H4 (cell line): ENCODE measurements at places on chromosomes 2 and 18.

- DNase-seq: no peak
Observed at GRCh38 chr2:29629495-29629894, 291.9 kb downstream of the ALK start.

GRCh38 chr2:232697807-232698110 lies 628 bp downstream of the GIGYF2 start:
- no peak for DNase-seq

- no peak for DNase-seq
Observed at GRCh38 chr18:9287036-9287435, 47.5 kb upstream of the TWSG1 start.

GRCh38 chr18:59006461-59007067 lies 133.1 kb upstream of the SEC11C start:
- DNase-seq: peak; percentile 62

DNA sequence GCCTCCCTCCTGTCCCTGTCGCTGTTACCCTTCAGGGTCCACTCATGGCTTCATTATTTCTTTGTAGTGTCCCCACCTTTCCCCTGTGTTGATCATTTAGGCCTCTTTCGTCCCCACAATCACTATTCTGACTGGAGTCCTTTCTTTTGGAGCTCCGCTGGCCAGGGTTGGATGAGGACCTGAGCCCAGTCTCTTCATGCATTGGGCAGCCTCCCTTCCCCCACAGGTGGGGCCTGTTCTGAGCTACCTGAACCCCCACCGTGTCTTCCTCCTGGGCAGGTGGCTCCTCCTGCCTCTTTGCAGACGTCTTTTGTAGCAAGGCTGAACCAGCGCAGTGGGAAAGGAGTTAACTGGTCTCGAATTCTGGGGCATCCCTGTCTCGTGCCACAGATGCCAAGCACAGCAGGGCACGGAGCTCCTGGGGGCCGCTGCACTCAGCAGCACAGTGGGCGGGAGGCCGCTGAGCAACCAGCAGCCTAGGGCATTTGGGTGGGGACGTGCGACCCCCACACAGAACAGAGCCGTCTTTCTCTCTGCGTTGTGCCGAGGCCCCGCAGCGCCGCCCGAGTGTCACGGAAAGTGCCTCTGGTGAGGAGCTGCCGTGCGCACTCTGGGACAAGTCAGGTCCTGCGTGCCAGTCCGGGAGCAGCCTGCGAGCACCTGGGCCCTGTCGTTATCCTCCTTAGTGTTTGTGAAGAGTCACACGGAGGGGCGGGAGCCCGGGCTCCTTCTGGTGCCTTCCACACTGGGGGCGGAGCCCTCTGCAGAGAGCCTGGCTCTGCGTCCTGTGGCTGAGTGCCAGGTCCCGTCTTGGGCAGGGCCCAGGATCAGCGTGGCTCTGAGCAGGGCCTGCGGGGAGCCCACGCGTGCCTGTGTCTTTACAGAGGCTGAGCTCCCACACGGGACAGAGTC lies 130.1 kb downstream of the NFATC1 start:
- DNase-seq: no peak

DNA sequence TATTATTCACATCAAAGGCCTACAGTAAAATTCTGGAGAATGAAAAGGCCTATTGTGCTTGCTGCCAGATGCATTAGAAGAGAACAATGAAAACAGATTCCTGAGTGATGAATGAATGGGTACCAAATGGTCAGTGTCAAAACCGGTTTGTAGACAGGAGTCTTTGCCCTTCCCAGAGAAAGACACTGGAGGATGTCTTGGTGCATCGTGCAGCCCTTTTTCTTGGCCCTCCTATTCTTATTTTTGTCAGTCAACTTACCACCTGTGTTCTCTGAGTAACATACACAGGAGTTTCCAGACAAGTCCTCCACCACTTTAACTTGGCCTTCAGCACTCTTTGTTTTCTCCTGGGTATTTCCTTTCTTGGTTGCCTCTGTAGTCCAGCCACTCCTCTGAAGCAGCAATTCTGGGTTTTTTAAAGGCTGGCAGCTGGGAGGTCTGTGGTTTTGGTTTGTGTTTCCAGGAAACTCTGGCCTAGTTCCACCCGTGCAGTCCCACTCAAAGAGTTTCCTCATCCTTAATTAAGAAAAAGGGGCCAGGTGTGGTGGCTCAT lies 29.4 kb downstream of the PSTPIP2 start:
- peak; percentile 61 for DNase-seq

DNA sequence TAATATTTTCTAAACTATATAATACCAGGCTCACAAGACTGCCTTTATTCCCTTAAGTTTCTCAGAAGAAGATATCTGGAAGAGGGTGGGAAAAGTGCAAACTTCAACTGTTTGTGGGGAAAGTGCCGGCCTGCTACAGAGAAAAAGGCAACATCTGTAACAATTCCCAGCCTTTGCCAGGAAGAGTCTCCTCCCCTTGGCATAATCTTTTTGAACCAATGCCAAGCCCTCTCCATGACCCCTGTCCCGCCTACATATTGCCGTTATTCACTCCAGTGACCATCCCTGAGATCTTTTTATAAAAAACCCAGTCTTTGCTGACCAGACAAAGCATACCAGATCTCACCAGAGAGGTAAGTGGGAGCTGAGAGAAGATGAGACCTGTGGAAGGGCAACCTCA lies at the start of gene REG3G:
TSS of gene REG3G (plus strand) at position 282 of the 400 bp plus-strand sequence. CDS start 392 bp downstream, outside the sequence.
- DNase-seq: no peak

DNA sequence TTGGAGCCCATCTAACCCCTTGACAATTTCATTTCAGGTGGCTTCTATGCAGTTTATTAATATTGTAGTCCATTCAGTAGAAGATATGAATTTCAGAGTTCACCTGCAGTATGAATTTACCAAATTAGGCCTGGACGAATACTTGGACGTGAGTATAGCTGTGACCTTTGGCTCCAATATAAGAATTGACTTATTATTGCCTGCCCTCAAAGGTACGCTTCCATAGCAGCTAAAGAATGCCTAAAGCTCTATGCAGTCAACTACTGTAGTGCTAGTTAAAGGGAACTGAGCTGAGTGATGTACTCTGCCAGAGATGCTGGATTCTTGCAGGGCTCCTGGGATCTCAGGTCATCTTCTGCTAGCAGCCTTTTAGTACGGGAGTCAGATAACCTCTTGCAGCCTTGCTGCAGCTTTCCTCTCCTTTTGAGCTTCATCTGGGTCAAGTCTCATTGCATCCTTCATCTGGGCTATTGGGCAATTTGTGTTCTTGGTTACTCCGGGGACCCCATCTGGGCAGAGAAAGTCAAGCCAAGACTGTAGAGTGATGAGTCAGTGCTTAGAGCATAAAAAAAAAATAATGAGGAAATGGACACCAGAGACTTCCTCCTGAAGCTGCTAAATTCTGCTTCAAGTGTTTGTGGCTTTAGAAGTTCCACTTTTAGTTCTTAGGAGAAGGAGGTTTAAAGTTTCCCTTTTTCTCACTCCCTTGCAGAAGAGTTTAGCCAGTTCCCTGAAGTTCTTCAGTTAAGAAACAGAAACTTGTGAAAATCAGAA lies 105.6 kb downstream of the PRPF40A start:
- DNase-seq: peak; percentile 24

DNA sequence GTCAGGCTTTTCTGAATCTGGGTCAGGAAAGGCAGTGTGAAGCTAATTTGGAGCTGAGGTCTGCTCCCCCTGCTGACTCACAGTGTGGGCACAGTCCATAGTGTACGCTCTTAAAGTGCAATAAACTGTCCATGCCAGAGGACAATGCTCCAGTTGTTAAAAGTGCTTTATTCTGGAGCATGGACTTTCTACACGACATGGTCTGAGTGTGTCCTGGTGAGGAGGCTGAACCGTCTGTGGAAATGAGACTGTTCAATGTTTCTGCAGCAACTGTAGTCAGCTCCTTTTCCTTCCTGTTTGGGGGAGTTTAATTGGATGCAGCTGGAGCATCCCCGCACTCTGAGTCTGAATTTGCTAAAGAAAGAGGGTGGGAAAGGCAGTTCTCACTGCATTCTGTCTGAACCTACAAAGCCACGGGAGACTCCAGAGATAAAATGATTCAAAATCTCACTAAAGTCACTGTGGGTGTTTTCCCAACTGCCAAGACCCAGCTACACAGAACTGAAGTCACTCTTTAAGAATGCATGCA lies 110.2 kb upstream of the TRIB2 start:
- peak; percentile 21 for DNase-seq

DNA sequence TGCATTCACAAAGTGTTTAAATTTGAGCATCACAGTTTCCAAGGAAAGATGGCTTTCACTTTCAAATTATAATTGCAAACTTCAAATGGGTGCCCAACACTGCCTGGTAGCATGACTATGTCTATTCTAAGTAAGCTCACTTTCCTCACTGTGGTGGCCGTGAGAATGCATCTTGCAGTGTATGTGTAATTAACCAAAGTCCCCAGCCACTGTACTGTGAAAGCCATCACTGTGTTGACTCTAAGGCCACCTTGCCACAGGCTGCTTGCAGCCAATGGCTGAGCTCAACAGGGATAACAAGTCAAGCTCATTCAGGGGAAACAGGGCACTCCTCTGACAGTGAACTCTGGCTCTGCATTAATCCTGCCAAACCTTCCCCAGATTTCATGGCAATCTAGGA lies 43.3 kb upstream of the LGALSL start:
- peak; percentile 17 for DNase-seq

DNA sequence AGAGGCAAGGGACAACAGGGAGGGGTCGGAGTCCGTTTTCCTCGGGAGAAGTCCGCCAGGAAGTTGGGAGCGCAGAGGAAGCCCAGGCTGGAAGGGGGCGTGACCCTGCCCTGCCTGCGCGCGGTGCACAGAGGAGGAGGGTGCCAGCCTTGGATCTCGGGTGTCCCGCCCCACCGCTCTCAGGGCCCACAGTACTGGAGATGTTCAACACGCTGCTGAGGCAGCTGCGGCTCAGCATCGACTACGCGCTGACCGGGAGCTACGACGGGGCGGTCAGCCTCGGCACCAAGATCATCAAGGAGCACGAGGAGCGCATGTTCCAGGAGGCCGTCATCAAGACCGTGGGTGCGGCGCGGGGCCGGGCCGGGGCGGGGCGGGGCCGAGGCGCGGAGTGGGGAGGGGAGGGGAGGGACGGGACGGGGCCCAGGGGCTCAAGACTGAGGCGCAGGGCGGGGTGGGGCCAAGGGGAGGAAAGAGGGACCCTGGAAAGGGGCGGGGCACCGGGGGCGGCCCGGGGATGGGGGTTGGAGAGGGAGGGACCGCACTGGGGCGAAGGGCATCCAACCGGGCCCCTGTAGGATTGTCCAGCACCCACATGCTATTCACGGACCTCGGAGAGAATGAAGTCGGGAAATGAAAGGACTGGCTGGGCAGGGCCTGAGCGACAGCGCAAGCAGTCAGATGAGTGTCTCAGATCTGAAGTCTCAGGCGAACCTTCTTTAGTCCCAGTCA lies 36.6 kb downstream of the POMC start:
- DNase-seq: no peak

DNA sequence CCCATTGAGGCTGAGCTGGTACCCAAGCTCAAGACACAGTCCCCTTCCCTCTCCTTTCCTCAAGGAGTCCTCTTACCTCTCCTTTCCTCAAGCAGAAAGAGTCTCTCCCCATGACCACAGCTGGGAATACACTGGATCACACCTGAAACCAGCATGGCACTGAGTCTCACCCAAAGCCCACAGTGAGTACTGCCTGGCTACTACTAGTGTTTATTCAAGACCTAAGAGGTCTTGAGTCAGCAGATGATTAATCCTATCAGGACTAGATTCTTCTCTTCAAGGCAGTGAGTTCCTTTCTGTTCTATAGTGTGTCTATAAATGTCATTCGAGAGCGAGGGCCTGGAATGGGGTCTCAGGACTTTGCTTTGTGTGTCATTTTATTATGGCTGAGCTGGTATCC lies 111.4 kb downstream of the METTL4 start:
- DNase-seq: no peak

GRCh38 chr2:71888751-71889445 lies 258.8 kb downstream of the CYP26B1 start:
- DNase-seq: no peak

GRCh38 chr18:21991886-21992285 lies 177.5 kb upstream of the GATA6 start:
- DNase-seq: no peak

DNA sequence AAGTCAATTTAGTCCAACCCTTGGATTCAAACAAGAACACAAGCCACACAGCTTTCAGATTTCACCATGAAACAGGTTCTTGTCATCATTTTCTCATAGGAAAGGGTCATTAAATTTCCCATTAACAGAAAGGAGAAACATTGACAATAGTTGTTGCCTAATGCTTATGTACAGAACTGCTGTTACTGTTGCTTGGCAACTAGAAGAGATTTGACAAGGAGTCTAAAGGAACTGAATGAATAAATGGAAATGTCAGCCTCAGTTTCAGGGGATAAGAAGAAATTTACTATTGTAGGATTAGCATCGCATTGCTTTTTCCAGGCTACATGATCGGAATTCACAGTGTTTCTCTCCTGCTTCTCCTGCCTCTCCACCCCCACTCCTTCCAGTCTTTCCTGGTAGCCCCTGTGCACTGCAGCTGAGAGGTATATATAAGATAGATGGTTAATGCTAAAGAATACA lies 90.3 kb downstream of the SPATS2L start:
- no peak for DNase-seq

- no peak for DNase-seq
Observed at GRCh38 chr2:110991911-110992310, 128.8 kb upstream of the BCL2L11 start.

- no peak for DNase-seq
Observed at GRCh38 chr2:145112467-145112866, 592.5 kb upstream of the ZEB2 start.

DNA sequence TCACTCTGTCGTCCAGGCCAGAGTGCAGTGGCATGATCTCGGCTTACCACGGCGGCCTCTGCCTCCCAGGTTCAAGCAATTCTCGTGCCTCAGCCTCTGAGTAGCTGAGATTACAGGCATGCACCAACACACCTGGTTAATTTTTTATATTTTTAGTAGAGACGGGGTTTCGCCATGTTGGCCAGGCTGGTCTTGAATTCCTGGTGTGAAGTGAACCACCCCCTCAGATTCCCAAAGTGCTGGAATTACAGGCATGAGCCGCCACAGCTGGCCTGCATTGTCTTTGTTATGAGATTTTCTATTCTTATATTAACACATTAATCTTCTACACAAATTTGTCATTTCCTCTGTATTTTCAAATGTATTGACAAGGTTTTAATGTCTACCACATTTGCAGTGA lies 75.2 kb downstream of the SEPTIN10 start:
- DNase-seq: no peak

GRCh38 chr2:152114366-152114765 lies 15.5 kb upstream of the CACNB4 start:
- DNase-seq: no peak

DNA sequence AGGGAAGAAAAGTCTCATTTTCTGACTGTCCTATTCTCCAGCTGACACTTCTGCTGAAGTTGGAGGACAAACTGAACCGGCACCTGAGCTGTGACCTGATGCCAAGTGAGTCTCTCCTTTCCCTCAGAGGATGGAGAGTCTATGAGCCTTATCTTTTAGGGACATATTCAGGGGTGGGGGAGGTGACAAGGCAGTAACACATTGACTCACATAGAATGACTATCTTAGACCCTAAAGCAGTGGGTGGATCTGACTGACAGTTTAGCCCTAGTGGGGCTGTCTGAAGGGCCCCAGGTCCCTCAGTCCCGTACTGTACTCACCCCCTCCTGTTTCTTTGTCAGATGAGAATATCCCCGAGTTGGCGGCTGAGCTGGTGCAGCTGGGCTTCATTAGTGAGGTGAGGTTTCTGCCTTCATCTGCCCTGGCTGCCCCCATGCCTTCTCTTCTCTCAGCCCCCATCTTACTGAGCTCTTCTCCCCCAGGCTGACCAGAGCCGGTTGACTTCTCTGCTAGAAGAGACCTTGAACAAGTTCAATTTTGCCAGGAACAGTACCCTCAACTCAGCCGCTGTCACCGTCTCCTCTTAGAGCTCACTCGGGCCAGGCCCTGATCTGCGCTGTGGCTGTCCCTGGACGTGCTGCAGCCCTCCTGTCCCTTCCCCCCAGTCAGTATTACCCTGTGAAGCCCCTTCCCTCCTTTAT lies 805 bp upstream of the KRTCAP3 start:
- DNase-seq: no peak
